Neural crest cell (in vitro differentiated cells): ENCODE measurements at places on chromosomes 16 and 17. TPM values are rescaled to one million over a fixed set of nuclear protein-coding genes. Genes with fewer than 3 reads are reported as not detected.

GRCh38 chr16:83737729-83738354 lies 69.9 kb upstream of the HSBP1 start:
- no peak for DNase-seq

DNA sequence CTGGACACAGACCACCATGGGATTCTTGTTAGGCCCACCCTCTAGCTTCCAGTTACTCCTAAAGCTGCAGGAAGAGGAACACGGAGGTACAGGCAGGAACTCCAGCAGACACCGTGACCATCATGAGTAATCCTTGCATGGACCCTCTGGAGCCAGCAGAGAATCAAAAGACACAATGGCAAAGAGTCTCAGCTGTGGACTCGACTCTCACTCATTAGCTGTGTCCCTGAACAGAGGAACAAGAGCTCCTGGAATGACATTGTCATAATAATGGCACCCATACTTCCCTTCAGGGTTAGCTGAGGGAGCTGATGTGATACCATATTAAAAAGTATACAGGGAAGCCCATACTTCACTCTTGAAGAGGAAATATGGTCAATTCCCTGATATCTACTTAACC lies 176.3 kb upstream of the ASIC2 start:
- DNase-seq: no peak

DNA sequence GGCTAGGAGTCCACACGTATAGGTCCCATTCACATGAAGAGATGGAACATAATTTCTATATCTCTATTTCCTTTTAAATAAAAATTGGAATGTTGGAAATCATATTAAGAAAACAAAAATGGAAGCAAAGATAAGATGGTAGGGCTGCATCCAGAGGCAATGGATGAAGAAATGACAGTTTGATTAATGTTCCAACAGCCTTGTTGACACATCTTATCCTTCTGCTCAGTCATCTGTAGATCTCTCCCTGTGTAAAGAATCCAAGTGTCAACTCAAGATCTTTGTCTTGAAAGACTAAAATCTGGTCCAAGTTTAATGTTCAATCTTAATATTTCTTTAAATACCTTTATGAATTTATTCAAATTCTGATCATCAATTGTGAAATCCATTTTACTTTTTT lies 7.8 kb upstream of the KCNJ2 start:
- DNase-seq: no peak

DNA sequence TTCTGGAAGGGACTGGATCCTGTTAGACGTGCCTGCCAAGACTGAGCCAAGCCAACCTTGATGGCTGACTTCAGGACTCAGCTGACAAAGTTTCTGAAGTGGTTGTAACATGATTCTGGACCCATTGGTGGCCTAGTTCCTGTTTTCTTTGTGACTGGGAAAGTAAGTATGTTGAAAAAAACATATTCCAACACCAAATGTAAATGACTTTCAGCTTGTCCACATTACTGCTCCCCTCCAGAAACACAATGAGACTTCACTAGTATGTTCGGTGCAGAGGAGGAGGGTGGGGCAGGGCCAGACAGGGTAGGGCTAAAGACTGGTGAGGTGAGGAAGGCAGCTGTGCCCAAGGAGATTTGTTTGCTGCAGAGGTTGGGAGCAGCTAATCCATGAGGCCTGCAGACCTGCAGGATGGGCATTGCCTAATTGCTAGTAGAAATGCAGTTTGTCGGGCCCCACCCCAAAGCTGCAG lies 26.4 kb downstream of the NMT1 start:
- no peak for DNase-seq

- no peak for DNase-seq
These were observed 63.6 kb upstream of the KIFC3 start for GRCh38 chr16:57865746-57866528.

DNA sequence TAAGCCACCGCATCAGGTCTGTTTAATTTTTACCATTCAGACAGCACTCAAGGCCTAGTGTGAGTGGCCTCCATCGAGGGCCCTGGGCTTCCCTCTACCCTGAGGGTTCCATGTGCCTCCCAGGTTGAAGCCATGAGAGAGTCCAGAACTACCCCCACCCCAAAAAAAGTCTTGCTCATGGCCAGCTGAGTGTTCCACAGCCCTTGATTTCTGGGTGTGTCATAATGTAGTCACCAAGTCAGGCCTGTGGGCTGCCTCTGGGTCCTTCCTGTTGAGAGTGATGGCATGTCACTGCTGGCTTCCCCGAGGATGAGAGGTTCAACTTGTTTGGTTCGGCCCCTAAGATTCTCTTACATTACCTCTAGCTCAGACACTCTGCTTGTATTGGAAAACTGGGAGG lies 100.6 kb downstream of the PITPNC1 start:
- no peak for DNase-seq

- DNase-seq: no peak
These were observed 276.6 kb upstream of the TNRC6C start for GRCh38 chr17:77681861-77682260.

- peak; percentile 45 for DNase-seq
These were observed 19.0 kb upstream of the MON1B start for GRCh38 chr16:77171745-77172635.

DNA sequence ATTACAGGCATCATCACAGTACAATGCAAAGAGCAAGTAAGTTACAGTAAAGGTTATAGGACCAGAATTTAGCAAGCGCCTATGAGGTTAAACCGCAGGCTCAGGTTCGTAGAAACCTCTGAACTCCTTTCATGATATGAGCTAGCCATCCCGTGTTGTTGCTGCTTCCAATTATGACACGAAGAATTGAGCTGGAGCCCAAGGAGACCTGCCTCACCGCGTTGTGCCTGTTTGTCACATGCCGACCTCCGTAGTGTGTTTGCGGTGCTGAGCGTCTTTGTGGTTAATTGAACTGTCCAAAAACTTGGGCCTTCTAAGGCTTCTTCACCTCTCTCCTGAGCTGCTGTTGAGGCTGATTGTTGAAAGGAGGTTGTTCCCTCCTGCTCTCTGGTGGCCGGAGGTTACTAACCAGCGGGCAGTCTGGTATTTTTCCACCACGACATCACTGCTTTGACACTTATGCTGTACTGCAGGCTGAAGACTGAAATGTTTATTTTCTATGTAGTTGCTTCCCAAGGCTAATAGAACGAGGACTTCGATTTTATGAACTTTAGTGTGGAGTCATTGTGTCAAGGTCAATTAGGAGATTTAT lies 67.5 kb downstream of the SEC14L1 start:
- DNase-seq: no peak

- no peak for DNase-seq
These were observed 47.6 kb downstream of the AKAP1 start for GRCh38 chr17:57132663-57133062.

The GPR179 gene
- total RNA-seq: 0.07 and 0.20 TPM in 2 replicates

The NPTX1 gene
- 1.6 and 1.9 TPM in 2 replicates for total RNA-seq

The PRSS27 gene
- total RNA-seq: 5.3 and 7.8 TPM in 2 replicates
